Stimulated activated CD8-positive, alpha-beta memory T cell treated with anti-CD3 and anti-CD28 coated beads, Interleukin-7, amount 100 ng/mL, for 24 hours (primary cell): ENCODE measurements at places on chromosomes 1 and 21.

- DNase-seq, result no peak
These were observed 234.3 kb upstream of the ADAMTS5 start for GRCh38 chr21:27201197-27201596.

GRCh38 chr1:44460107-44460882 lies 55.2 kb downstream of the RNF220 start:
- no peak for DNase-seq

DNA sequence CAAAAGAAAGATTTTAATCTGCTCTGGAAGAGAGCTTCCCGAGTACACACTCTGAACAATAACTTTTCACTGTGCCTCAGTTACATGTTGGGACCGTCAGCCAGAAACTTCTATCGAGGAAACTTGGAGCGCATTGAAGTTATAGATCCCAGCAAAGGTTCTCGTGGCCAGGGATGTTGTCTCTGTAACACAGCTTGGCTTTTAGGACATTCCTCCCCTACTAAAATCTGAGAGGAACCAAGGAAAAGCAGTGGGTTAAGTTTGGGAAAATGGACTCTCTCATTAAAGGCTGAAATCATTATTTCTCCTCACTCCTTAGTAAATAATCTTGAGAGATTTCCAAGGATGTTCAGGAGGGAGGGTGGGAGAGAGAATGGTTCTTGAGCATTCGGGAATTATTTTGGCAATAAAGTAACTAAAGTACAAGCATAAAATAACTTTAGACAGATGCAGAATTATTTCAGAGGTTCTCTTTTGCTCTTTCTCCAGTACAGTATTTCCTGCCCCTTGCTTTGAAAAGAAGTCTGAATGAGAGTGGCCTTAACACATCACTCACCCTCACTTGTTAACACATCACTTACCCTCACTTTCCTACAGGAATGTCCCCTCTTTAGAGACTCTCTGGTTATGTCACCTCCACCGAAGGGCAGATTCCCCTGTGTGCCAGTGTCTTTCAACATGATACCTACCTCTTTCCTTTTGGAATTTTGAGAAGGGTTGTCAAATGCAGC lies 1.8 kb upstream of the NFIA start:
- DNase-seq, result no peak

GRCh38 chr1:191870490-191870889 lies 287.8 kb upstream of the RGS18 start:
- DNase-seq, result no peak

GRCh38 chr21:43196826-43197225 lies 28.0 kb downstream of the CRYAA start:
- no peak for DNase-seq

DNA sequence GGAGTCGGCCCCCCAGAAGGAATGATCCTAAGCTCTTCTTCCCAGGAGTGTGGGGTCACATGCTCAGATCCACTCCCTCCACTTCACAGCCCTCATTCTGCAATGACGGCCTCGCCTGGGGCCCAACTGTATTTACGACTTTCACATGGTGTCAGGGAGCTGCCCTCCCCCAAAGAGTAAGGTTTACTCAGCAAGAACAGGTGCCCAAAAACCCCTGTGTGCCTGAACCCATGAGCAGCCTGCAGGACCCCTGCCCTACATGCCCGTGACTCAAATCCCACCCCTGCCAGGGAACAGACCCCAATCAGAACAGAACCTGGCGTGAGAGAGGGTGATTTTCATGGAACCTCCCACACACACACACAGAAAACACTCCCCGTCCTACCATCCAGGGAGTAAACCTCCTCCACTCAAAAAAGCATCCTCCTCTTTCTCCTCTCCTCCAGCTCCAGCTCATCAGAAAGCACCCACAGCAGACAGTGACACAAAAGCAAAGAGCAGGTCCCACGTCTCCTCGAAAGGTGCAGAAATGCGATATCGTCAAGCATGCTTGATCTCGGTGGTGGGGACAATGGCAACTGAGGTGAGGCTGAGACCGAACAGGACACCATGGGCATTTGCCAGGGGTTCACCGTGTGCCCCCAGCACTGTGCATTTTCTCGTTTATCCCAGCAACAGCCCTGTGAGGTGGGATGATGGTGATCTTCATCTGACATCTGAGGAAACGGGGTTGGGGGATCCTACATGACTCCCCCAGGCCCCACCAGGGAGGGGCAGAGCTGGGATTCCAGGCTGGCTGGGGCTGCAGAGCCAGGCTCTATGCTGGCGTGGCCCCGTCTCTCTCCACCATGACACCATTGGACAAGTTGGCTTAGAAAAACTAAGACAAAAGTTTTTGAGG lies 397.9 kb downstream of the NPHP4 start:
- no peak for DNase-seq

GRCh38 chr1:179228783-179229213 lies 679 bp downstream of the ABL2 start:
- no peak for DNase-seq

DNA sequence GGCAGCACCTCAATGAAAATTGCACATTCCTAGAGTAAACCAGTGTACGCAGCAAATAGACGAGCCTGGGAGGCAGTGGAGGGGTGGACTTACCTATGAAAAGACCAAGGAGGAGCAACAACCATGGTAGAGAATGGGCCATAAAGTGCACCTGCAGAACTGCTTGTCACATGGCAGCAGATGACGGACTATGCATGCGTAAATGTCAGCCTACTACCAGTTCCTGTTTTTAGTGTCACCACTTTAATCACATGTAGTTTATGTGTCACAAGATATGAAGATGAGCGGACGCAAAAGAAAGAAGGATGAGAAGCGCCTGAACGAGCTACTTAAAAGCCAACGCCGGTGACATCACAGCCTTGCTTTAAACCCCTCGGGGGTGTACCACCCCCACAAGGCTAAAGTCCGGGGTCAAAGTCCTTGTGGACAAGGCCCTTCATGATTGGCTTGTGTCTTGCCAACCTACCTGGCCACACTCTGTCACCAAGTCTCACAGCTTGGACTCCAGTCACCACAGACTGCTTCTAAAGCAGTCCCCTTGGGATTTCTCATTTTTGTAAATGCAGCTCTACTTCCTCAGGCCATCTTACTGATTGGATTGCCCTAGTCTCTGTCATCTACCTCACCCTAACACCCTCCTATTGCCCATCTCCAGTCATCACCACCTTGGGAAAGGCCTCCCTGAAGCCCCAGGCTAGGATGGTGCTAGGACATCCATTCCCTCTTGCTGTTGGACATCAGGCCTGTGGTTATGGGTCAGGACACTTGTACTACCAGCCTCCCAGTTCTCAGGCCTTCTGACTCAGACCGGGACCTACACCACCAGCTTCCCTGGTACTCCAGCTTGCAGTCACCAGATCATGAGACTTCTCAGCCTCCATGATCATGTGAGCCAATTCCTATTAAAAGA lies 6.0 kb upstream of the LY9 start:
- no peak for DNase-seq

GRCh38 chr1:202547215-202547614 lies 163.0 kb downstream of the SYT2 start:
- no peak for DNase-seq

- no peak for DNase-seq
These were observed 43.7 kb downstream of the NIBAN1 start for GRCh38 chr1:184930645-184931044.
